ENCODE measurements at places on chromosomes 3 and 15. TPM values are rescaled to one million over a fixed set of nuclear protein-coding genes. Genes with fewer than 3 reads are reported as not detected.

The TMF1 gene
- 29.2 TPM for total RNA-seq

The MOBP gene
- total RNA-seq = not detected

The SLC12A1 gene
- not detected for total RNA-seq

The SEMA4B gene
- total RNA-seq = 72.5 TPM

The SLC28A1 gene
- not detected for total RNA-seq

The GOLGA8G gene
- not detected for total RNA-seq

The CCDC39 gene
- total RNA-seq = not detected

The NRG4 gene
- total RNA-seq = not detected

The DNAH1 gene
- 0.53 TPM for total RNA-seq

The CYP8B1 gene
- not detected for total RNA-seq

The LTK gene
- total RNA-seq = not detected

The ITPKA gene
- 0.44 TPM for total RNA-seq

The FEZF2 gene
- total RNA-seq = not detected

The ALDH1A2 gene
- total RNA-seq = 1.9 TPM

The CLDN16 gene
- total RNA-seq = not detected

The CPLX3 gene
- total RNA-seq = not detected

The WDR6 gene
- total RNA-seq = 92.6 TPM

The PLCB2 gene
- 1.5 TPM for total RNA-seq

The UBA7 gene
- 6.7 TPM for total RNA-seq

The GCNT3 gene
- not detected for total RNA-seq

The CAND2 gene
- total RNA-seq = 1.9 TPM

The FSIP1 gene
- 0.58 TPM for total RNA-seq

The CPN2 gene
- total RNA-seq = not detected

The FAM43A gene
- 0.58 TPM for total RNA-seq

The AGBL1 gene
- not detected for total RNA-seq

The SST gene
- total RNA-seq = not detected

The MYH15 gene
- total RNA-seq = 6.3 TPM

The ARRDC4 gene
- total RNA-seq = 9.0 TPM

The AP2M1 gene
- 290 TPM for total RNA-seq

The GOLGA6B gene
- not detected for total RNA-seq

The ADAMTSL3 gene
- total RNA-seq = not detected

The ILDR1 gene
- total RNA-seq = not detected

The RAB7A gene
- 151 TPM for total RNA-seq

The FANCD2OS gene
- not detected for total RNA-seq

The POU1F1 gene
- not detected for total RNA-seq

The EXD1 gene
- not detected for total RNA-seq

The HRG gene
- not detected for total RNA-seq

The HYAL1 gene
- 3.2 TPM for total RNA-seq

The SLC51A gene
- total RNA-seq = not detected

The MRPS11 gene
- 62.8 TPM for total RNA-seq

The IL5RA gene
- total RNA-seq = not detected

The SLC27A2 gene
- total RNA-seq = 0.07 TPM

The ALDH1L1 gene
- total RNA-seq = 1.7 TPM

The PDZRN3 gene
- total RNA-seq = 0.24 TPM

The CD86 gene
- total RNA-seq = 0.49 TPM

The GUCA1C gene
- total RNA-seq = not detected

The IMPG2 gene
- 0.03 TPM for total RNA-seq

The CP gene
- not detected for total RNA-seq

Measured in foreskin keratinocyte (primary cell).